ENCODE measurements at places on chromosomes 12 and 14. TPM values are rescaled to one million over a fixed set of nuclear protein-coding genes. Genes with fewer than 3 reads are reported as not detected.

DNA sequence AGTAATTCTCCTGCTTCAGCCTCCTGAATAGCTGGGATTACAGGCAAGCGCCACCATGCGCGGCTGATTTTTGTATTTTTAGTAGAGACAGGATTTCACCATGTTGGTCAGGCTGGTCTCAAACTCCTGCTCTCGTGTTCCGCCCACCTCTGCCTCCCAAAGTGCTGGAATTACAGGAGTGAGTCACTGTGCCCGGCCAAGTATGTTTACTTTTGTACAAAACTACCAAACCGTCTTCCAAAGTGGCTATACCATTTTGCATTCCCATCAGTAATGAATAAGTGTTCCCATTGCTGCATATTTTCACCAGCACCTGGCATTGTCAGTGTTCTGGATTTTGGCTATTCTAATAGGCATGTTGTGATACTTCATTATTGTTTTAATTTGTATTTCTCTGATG is 8.4 kb upstream of the KRT6A start:
- DNase-seq: no peak

- DNase-seq: no peak
Observed at GRCh38 chr12:55732288-55732687, 3.5 kb upstream of the CD63 start.

DNA sequence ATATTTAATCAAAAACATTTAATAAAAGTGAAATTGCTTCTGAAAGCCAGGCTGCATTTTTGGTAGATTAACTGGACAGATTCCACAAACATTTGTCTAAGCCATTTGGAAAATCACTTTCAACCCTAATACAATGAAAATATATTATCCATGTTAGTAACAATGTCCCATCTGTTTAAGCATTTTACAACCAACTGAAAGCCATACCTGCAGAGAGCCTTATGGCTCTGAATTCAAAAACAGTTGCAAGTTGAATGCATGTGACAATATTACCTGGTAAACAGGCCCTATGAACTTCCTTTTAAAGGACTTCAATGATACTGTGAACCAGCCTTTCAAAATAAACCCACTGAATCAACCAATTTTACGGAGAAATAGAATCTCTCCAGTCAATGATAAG is 468.1 kb downstream of the BTG1 start:
- no peak for DNase-seq

DNA sequence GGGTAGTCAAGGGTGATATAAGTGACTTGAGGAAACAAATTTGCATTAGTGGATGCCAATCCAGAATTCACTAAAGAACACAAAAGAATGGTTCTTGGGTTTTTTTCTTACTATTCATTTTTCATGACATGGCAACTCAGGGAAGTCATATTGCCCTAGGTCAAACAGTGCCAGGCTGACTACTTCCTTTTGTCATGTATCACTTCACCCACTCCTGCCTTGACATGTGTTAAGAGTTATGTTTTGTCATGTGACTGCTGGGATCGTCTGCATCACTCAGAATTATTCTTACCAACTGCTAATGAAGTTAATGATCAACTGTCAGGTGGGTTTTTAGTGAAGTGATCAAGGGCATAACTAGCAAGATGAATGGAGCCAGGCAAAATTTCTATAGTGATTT is 74.2 kb downstream of the PRORP start:
- DNase-seq: no peak

- DNase-seq: no peak
Observed at GRCh38 chr14:41739203-41739602, 132.5 kb downstream of the LRFN5 start.

GRCh38 chr12:41835556-41835955 is 309.1 kb downstream of the GXYLT1 start:
- DNase-seq: no peak

The TDRD9 gene
- total RNA-seq: 12.0 TPM

The SDSL gene
- total RNA-seq: 3.5 TPM

DNA sequence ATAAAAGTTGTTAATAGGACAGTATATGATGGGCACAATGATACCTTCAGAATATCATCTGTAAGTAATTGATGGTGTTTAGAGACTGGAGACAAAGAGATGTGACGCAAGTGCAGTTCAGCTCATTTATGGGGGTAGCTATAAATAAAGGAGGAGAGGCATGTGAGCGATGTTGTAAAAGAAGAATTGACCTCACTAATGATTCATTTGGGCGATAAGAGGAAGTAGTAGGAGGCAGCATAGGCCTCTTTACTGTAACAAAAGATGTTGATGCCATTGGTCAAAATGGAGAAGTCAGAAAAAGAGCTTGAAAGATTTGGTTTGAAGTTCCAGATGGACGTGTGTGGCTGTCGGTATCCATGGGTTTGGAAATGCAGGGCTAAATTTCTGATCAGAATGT is 70.0 kb downstream of the FLRT2 start:
- DNase-seq: no peak

The COCH gene
- 1.5 TPM for total RNA-seq

DNA sequence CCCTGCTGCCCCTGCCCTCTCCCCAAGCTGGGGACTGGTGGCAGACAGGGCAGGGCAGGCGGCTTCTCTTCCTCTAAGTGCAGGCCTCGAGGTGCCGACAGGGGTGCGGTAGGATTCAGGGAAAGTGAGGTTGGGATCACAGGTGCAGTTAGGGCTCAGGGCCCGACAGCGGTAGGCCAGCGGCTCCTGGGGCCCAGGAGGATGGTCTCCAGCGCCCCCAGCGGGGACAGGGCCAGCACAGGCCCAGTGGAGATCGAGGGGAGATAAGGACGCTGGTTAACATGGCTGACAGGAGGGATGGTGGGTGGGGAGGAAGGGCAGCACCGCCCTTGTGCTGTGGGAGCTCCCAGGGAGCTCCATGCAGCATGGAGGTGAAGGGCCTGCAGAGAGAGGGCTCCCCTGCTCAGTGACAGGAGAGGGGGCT is 935 bp upstream of the CRIP1 start:
- DNase-seq: no peak

GRCh38 chr12:70615174-70615866 is 21.9 kb downstream of the PTPRB start:
- DNase-seq: no peak

DNA sequence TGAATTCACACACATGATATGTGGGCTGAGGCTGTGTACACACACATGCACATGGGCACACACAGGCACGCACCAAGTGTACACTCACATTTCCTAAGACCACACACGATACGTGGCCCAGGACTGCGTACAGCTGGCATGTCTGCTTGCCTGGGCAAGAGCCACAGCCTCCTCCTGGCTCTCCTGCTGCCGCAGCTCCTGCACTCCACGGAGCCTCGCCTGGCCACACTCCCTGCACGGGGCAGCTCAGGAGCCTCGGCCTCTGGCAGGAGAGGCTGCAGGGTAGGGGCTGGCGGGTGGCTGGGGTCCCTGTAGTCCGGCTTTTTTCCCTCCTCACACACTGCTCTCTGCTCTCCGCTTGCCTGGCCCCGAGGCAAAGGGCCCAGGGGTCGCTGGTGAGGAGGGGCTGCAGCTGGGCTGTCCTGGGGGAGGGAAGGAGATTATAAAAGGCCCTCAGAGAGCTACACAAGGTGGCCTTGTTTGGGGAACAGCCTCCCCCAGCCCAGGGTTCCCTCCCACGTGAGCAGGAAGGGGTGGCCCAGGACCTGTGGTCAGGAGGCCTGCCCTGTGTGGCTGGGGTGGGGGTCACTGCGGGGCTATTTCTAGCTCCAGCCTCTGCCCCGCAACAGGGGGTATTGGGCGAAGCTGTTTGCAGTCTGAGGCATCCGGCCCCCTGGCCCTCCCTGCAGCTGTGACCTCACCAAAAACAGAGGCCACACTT is 89.0 kb upstream of the SFSWAP start:
- no peak for DNase-seq
